Sigmoid colon (tissue), 7 donors: ENCODE measurements at places on chromosomes 12 and 14. TPM values are rescaled to one million over a fixed set of nuclear protein-coding genes. Genes with fewer than 3 reads are reported as not detected.

GRCh38 chr12:58395056-58395455 lies 453.7 kb downstream of the ATP23 start:
- H3K4me1 ChIP-seq: no peaks in the 10 kb centered on the region
- DNase-seq: no peak
- H3K27ac ChIP-seq: no peak overlapping the region

DNA sequence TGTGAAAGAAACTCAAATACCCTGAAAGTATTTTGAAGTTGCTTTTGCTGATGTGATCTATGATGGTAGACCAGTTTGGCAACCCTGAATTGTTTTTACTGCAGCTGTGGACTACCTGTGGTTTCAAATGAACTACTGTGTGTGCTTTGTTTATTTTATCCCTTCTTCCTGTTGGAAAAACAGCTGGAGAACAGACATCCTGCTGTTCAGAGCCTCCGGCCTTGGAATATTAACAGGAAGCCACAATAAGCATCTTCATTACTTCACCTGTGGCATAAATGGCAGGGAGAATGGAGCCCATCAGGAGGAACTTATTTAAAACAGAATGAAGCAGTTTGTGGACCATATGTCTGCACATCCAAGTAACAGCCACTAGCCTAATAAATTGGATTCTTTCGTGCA lies 104.8 kb downstream of the DUSP6 start:
- H3K27me3 ChIP-seq: no peaks in the 10 kb centered on the region
- H3K36me3 ChIP-seq: no peaks in the 10 kb centered on the region
- H3K27ac ChIP-seq: no peak overlapping the region
- no peaks in the 10 kb centered on the region for H3K4me1 ChIP-seq
- DNase-seq: no peak

GRCh38 chr14:104657563-104658324 lies 31.7 kb upstream of the INF2 start:
- no peak for DNase-seq
- no peaks in the 10 kb centered on the region for H3K27me3 ChIP-seq
- no peak overlapping the region for H3K27ac ChIP-seq
- H3K4me1 ChIP-seq: no peaks in the 10 kb centered on the region
- H3K4me3 ChIP-seq: no peak overlapping the region
- no peaks in the 10 kb centered on the region for H3K36me3 ChIP-seq

- DNase-seq: no peak
- no peak overlapping the region for H3K4me3 ChIP-seq
- H3K27ac ChIP-seq: no peak overlapping the region
- no peaks in the 10 kb centered on the region for H3K4me1 ChIP-seq
- no peaks in the 10 kb centered on the region for H3K36me3 ChIP-seq
Measured at GRCh38 chr12:64918801-64919200, 94.4 kb downstream of the TBC1D30 start.

GRCh38 chr12:67676624-67677023 lies 28.1 kb downstream of the DYRK2 start:
- DNase-seq: no peak
- no peaks in the 10 kb centered on the region for H3K27me3 ChIP-seq
- H3K4me3 ChIP-seq: no peak overlapping the region
- H3K36me3 ChIP-seq: no peaks in the 10 kb centered on the region
- H3K27ac ChIP-seq: peak overlapping the region; percentile 84

DNA sequence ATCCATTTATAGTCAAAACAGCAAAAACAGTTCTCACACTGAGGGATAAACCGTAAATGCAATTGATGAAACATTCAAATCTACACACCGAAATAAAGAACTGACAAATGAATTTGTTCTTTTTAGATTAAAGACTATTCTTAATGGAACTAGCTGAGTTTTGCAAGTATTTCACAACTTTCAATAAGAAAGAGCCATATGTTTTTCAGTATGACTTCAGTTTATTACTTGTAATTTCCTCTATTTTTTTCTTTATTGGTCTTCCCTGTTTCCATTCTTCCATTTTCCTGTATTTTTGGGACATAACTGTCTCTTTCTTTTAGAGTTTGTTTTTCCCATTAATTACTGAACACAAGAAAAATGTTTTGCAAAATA lies 4.3 kb downstream of the BCAT1 start:
- no peak overlapping the region for H3K27ac ChIP-seq
- no peaks in the 10 kb centered on the region for H3K36me3 ChIP-seq
- no peak for DNase-seq
- H3K4me3 ChIP-seq: no peak overlapping the region

- H3K36me3 ChIP-seq: no peaks in the 10 kb centered on the region
- no peak overlapping the region for H3K4me3 ChIP-seq
- H3K4me1 ChIP-seq: no peaks in the 10 kb centered on the region
- DNase-seq: no peak
Measured at GRCh38 chr12:113067987-113068935, 11.7 kb downstream of the DTX1 start.

- H3K4me3 ChIP-seq: no peak overlapping the region
- DNase-seq: peak; percentile 70
- H3K27me3 ChIP-seq: no peaks in the 10 kb centered on the region
- H3K36me3 ChIP-seq: no peaks in the 10 kb centered on the region
- peaks cover 15% of the 10 kb centered on the region for H3K4me1 ChIP-seq
- H3K27ac ChIP-seq: no peak overlapping the region
Measured at GRCh38 chr14:99884834-99885648, 91.8 kb downstream of the EML1 start.

DNA sequence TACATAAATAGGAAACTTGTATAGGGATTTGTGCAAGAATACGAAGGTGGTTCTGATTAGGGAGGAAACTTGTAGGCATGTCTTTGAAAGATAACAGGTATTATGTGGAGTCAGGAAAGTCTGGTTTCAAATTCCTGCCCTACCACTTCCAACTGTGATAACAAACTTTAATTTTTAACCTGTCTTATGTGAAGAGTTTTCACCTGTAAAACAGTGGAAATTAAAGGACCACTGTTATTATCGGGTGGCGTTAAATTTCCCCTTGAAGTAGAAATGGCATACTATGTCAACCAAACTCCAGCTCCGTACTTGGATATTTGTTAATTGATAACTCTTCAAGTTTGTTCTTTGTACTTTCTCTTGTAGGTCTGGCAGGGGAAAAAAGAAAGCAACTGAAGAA lies 6.1 kb downstream of the OR6C1 start:
- DNase-seq: no peak
- no peak overlapping the region for H3K27ac ChIP-seq
- no peak overlapping the region for H3K4me3 ChIP-seq
- H3K4me1 ChIP-seq: no peaks in the 10 kb centered on the region
- H3K27me3 ChIP-seq: no peaks in the 10 kb centered on the region

DNA sequence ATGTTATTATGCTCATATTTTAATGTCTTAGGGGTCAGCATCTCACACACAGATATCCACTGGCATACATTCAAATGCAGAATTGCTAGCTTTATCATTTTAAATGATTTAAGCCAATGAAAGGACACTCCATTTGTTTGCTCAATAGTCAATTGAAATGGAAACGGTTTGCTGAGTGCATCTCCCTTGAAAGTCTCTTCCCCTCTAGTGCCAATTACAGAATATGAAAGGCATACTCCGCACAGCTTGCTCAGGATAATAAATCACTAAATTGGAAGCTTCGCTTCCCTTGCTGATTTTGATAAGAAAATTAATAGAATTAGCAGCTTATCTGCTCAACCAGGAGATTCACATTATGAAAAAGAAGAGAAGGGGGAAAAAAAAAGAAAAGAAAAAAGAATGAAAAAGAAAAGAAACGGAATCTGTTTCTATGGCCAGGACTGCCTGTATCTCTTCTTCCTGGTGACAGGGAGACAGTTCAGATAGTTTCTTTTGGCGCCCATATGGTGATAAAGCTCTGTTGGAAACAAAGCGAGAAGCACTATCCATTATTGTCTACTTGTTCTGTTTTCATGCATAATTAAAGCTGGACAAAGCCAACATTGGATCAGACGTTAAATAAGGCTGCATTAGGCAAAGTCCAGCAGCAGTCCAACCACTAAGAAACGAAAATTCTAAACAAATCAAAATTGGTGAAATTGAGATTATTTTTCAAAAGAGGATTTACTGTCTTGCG lies 225.0 kb downstream of the GXYLT1 start:
- peaks cover 7% of the 10 kb centered on the region for H3K4me1 ChIP-seq
- H3K36me3 ChIP-seq: no peaks in the 10 kb centered on the region
- no peak for DNase-seq
- no peak overlapping the region for H3K27ac ChIP-seq

DNA sequence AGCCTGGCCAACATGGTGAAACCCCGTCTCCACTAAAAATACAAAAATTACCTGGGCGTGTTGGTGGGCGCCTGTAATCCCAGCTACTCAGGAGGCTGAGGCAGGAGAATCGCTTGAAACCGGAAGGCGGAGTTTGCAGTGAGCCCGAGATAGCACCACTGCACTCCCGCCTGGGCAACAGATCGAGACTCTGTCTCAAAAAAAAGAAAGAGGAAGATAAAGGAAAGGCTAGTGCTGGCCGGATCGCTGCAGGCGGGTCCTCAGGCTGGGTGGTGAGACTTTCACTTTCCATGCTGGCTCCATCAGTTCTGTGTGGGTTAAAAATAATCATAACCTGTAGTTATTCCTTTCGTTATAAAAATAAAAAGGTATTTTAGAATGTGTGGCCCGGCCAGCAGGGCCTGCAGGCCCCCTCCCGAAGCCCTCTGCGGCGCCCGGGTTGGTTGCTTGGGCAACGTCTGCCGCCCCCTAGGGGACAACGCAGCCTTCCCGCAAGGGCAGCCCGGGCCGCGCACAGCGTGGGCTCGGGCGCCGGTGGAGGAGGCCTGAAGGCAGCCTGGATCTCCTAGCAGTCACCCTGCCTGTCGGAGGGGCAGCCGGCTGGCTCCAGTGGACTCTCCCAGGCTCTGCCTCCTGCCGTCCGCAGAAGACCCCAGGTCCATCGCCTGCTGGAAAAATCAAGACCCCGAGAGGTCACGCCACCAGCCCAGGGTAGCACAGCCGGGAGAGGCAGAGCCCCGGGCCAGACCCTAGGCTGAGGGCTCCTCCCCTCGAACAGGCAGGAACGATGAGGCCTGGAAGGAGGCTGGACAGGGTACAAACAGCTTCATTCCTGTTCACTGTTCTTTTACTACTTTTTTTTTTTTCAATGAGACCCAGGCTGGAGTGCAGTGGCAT lies 5.0 kb upstream of the SLC25A47 start:
- peak; percentile 87 for DNase-seq
- H3K36me3 ChIP-seq: no peaks in the 10 kb centered on the region
- peak overlapping the region; percentile 56 for H3K27ac ChIP-seq

GRCh38 chr12:4269279-4269991 lies 4.1 kb upstream of the CCND2 start:
- no peaks in the 10 kb centered on the region for H3K27me3 ChIP-seq
- no peaks in the 10 kb centered on the region for H3K36me3 ChIP-seq
- H3K27ac ChIP-seq: peak overlapping the region; percentile 93

DNA sequence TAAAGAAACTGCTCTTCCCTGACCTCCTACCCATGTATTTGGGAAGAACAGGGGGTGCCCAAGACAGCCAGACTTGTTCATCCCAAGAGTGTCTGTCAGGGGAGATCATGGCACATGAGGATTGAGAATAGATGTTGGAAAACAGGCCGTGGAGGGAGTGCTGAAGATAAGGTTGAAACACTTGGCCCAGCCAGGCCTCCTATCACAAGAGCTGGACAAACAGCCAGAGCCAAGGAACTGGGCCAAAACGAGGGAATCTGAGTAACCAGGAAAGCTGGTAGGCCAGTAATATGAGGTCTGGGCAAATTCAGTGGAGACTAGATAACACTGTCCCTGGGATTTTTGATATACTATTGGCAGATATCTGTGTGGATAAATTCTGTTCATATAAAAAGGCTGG lies 161.7 kb downstream of the TMX1 start:
- DNase-seq: no peak
- H3K36me3 ChIP-seq: no peaks in the 10 kb centered on the region
- no peak overlapping the region for H3K4me3 ChIP-seq
- peak overlapping the region; percentile 64 for H3K27ac ChIP-seq
- peaks cover 30% of the 10 kb centered on the region for H3K4me1 ChIP-seq

- no peaks in the 10 kb centered on the region for H3K36me3 ChIP-seq
- peak overlapping the region; percentile 27 for H3K27ac ChIP-seq
- no peaks in the 10 kb centered on the region for H3K27me3 ChIP-seq
- DNase-seq: peak; percentile 46
- no peak overlapping the region for H3K4me3 ChIP-seq
- no peaks in the 10 kb centered on the region for H3K4me1 ChIP-seq
Measured at GRCh38 chr12:52371716-52372115, 4.4 kb upstream of the KRT85 start.

DNA sequence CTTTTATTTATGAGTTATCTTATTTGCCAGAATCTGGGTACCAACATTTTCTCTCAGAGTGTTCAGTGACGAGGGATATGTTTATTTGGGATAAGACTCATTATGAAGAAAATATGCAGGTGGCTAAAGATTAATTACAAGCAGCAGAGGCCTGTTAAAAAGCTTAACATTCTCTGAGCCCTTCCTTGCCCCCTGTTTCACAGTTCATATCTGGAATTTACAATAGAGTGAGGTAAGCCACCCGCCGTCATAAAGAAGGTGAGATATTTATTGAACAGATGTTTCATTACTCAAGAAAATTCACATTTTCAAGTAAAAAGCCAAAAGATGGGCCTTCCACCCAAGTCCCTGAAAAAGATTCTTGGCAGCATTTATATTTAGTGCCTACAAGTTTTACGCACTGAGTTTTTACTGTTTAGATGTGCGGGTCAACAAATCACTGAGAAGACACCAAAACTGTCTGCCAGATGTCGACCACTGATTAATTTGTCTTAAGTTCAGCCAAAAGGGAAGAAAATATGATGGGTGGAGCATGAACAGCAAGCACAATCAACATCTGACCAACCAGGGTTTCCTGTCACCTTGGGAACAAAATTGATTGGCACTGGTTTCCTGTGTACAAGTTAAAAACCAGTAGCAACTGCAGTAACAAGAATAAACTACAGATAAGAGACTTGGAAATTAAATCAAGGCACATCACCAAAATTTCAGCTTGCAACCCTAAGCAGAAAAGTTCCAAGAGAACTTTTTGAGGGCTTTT lies 85.5 kb upstream of the PTPRB start:
- H3K27me3 ChIP-seq: peaks cover 14% of the 10 kb centered on the region
- H3K4me1 ChIP-seq: no peaks in the 10 kb centered on the region
- no peaks in the 10 kb centered on the region for H3K36me3 ChIP-seq
- DNase-seq: no peak
- H3K27ac ChIP-seq: peak overlapping the region; percentile 23
- no peak overlapping the region for H3K4me3 ChIP-seq

GRCh38 chr12:94621662-94622359 lies 28.5 kb downstream of the TMCC3 start:
- peaks cover 23% of the 10 kb centered on the region for H3K4me1 ChIP-seq
- H3K27ac ChIP-seq: no peak overlapping the region
- H3K36me3 ChIP-seq: no peaks in the 10 kb centered on the region
- H3K27me3 ChIP-seq: no peaks in the 10 kb centered on the region
- no peak for DNase-seq

- no peaks in the 10 kb centered on the region for H3K36me3 ChIP-seq
- no peak overlapping the region for H3K27ac ChIP-seq
- no peaks in the 10 kb centered on the region for H3K4me1 ChIP-seq
Measured at GRCh38 chr12:115351514-115352077, 667.6 kb upstream of the TBX3 start.

GRCh38 chr12:5458229-5459050 lies 26.5 kb downstream of the NTF3 start:
- H3K36me3 ChIP-seq: no peaks in the 10 kb centered on the region
- no peak overlapping the region for H3K27ac ChIP-seq

GRCh38 chr14:51228890-51229289 lies 11.2 kb upstream of the TMX1 start:
- H3K36me3 ChIP-seq: no peaks in the 10 kb centered on the region
- DNase-seq: no peak
- H3K4me3 ChIP-seq: no peak overlapping the region

The FAM181A gene
- not detected for total RNA-seq

The POTEM gene
- total RNA-seq: not detected

The KRT3 gene
- not detected for total RNA-seq

The PIWIL1 gene
- not detected for total RNA-seq

The KRT2 gene
- total RNA-seq: not detected

The ZDHHC22 gene
- 1.9 TPM for total RNA-seq

The SERPINA5 gene
- 1.4 TPM for total RNA-seq

The RAB5B gene
- 102 TPM for total RNA-seq

The SLC39A5 gene
- not detected for total RNA-seq

The LALBA gene
- not detected for total RNA-seq
